Stimulated activated memory B cell treated with anti-CD40 and anti-IgM and Interleukin-4, amounts not matched to agents 10 μg/mL and 1 μg/mL and 100 μg/mL, for 72 hours (primary cell): ENCODE measurements at places on chromosomes 5 and 9.

- ATAC-seq = peak; percentile 58
Observed at GRCh38 chr9:123316053-123316718, 39.8 kb upstream of the CRB2 start.

DNA sequence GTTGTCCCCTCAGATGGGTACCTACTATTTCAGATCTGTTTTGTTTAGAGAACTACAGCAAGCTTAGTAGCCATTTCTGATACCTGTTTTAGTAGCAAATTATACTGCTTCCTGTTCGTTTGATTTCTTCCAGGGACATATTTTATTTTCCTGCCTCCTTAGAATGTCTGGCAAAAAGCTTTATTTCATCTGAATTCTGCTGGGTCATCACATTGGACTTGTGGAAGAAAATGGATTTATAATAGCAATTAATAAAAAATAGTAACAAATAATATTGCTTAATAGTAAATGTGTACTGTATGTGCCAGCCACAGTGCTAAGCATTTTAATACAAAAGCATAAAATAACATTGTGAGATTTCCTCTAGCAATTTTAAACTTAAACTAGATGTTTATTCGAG lies 79.4 kb downstream of the SH3GL2 start:
- ATAC-seq = no peak

DNA sequence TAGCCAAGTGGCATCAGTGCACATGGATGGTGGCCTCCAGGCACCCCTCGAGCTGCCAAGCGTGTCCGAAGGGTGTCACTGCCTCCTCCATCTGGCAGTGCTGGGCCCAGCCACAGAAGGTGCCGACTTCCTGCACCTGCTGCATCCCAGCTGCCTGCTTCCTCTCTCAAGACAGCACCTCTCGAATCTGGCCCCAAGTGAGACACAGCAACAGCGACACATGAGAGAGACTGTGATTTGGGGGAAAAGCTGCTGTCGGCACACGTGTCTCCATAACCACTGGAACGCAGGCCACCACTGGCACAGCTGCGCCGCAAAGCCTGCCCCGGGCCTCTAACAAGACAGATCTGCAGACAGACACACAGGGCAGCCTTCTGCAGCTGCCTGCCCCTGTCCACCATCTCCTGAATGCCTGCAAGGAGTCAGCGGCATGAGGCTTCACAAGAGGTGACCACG lies 8.8 kb downstream of the CLPTM1L start:
- ATAC-seq = peak; percentile 59

DNA sequence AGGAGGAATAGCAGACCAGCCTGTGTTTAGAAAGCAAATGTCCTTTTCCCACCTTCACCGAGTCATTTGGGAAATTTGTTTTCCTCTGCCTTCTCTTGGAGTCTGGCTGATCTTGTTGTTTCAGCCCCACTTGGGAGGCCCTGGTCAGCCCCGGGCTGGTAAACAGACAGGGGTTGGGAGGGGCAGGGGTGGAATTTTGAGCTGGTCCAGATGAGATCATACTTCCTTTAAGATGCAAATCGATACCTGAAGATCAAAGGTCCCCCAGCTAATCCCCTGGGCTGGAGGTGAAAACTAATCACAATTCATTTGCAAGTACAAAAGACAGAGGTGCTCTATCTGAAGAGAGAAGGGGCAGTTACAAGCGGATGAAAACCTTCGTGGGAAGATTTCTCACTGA lies 118.4 kb downstream of the PAPPA start:
- ATAC-seq = no peak

DNA sequence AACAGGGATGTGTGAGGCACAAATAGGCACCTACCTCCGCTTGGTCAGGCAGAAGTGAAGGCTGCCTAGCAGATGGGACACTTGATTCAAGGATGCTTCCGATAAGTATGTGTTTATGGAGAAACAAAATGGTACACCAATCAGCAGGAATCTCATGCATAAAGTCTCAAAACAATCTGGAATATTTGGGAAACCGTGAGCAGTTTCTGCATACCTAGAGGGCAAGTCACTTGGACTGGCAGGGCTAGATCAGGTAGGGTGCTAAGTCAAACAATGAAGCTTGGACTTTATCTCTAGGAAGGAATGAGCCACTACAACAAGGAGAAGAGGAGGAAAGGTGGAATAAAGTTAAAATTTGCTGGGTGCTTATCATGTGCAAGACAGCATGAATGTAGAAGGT lies 5.5 kb downstream of the EPB41L4A start:
- no peak for ATAC-seq

DNA sequence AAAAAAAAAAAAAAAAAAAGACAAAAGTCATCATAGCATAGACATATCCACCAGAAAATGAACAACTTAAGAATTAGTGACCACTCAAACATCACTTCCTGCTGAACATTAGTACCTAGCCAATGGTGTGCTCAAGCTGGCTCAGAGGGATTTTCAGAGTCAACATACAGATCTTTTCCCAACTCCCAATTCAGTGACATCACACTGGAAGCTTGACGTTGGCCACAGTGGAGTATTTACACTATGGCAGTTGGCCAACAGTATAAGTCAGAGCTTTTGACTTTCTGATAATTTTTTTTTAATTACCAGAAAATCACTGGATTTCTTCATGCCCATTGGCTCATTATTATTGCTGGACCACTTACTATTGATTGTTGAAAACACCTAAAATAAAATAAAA lies 383.5 kb downstream of the ARHGEF28 start:
- no peak for ATAC-seq

GRCh38 chr5:75049456-75050351 lies 2.7 kb downstream of the GCNT4 start:
- ATAC-seq = no peak

DNA sequence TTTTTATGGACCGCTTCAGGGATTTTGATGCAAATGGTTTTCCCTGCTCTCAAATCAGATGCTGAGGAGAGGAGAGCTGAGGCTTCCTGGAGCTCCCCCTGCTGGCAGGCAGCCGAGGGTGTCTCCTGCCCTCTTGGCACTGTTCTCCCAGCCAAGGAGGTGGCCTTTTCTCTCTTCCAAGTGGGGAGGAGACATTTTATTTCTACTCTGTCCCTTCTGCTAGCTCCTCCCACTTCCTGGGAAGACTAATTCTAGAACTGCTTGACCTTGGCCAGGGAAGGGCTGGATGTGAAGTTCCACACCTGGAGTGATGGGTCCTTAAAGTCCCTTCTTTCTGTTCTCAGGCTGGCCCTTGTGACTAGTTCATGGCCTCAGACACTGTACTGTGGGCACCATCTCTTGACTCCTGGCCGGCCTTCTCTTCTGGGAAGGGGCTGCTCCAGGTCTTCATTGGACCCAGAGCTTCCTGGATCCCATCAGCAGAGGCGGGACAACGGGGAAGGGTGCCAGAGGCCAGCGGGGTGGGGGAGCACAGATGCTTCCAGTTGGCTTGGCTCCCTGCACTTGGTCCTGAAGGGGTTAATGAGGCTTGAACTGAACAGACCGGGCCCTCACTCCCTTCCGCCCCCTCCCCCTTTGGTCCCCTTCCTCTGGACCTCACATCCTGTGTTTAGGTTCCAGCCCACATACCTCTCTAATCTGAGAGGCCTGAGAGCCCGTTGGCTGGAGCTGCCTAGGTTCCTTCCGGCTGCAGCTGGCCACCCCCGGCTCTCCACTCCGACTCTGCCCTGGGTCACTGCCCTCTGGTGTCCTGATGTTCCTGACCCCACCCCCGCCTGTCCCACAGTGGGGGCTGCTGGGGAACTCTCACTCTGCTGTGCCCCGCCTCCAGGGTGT lies 32.1 kb downstream of the PTPA start:
- no peak for ATAC-seq

DNA sequence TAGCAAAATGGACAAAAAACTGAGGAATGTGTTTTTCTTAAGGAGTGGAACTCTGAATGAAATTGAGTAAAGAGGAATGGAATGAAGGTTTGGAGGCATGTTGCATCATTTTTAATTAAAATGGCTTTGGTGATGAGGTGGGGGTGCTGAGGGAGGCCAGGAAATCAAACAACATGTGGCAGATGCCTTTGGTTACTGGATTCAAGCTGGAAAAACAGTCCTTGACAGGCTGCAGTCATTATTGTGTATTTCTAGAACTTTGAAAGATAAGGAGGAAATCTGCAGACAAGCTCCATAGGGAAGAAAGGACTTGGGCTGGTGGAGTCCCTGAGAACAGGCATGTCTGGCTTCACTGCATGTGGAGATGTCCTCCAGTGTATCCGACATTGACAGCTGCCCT lies 203.5 kb upstream of the HAPLN1 start:
- ATAC-seq = no peak

GRCh38 chr9:98255061-98255577 lies 330 bp downstream of the TBC1D2 start:
- peak; percentile 42 for ATAC-seq

GRCh38 chr5:2917093-2917492 lies 165.6 kb upstream of the IRX2 start:
- ATAC-seq = no peak

DNA sequence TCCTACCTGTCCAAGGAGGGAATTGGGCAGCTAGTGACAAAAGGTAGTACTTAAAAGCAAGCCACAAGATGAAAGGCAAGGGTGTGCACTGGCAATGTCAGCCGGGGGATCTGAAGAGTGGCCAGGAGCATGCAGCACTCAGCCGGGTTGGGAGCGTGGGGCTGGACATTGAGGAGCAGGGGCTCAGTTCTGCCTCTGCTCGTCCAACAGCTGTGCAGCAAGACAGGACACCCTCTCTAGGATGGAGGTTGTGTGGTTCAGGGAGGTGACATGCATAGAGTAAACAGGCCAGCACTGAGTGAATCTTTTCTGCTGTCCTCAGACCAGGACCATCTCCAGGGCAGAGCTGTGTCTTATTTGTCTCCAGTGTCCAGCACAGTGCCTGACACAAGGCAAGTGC lies 235.3 kb downstream of the CRB2 start:
- ATAC-seq = no peak

DNA sequence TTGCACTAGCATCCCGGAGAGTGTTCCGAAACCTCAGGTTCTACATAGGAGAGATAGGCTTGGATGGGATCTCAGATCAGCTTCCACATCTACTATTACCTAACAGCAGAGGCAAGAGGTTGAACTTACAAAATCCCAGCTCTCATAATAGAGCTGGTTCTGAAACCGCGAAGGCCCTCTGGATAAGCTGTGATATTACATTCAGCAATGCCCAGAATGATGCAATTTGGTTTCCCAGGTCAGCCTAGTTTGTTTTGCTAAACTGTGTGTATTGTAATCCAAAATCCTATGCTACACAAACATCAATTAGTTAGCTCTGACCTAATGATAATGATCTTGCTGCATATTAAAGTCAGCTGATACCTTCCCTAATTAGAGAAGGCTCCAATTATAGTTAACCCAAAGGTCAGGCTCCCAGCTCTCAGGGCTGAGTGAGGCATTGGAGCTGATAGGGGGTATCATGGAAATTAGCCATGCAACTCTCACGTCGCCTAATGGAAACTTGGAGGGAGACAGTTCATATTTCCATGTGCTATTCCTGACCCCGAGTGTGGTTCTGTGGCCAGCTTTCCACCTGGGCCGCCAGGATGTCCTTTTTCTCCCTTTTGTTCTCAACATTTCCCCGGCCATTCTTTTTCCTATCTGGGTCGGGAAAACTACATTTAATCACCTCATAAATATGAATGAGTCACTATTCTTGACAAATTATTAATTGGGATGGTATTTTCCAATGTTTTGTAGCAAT lies 278.4 kb upstream of the IRX1 start:
- ATAC-seq = no peak

DNA sequence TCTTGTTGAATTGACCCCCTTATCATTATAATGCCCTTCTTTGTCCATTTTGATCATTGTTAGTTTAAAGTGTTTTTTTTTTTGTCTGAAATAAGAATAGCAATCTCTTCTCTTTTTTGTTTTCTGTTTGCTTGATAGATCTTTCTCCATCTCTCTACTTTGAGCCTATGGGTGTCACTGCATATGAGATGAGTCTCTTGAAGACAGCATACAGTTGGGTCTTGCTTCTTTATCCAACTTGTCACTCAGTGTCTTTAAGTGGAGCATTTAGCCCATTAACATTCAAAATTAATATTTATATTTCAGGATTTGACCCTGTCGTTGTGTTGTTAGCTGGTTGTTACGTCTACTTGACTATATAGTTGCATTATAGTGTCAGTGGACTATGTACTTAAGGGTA lies 135.4 kb downstream of the HMHB1 start:
- no peak for ATAC-seq

GRCh38 chr5:151459680-151460324 lies 12.4 kb downstream of the SLC36A1 start:
- no peak for ATAC-seq

- no peak for ATAC-seq
Observed at GRCh38 chr5:111928511-111928910, 171.5 kb upstream of the NREP start.

DNA sequence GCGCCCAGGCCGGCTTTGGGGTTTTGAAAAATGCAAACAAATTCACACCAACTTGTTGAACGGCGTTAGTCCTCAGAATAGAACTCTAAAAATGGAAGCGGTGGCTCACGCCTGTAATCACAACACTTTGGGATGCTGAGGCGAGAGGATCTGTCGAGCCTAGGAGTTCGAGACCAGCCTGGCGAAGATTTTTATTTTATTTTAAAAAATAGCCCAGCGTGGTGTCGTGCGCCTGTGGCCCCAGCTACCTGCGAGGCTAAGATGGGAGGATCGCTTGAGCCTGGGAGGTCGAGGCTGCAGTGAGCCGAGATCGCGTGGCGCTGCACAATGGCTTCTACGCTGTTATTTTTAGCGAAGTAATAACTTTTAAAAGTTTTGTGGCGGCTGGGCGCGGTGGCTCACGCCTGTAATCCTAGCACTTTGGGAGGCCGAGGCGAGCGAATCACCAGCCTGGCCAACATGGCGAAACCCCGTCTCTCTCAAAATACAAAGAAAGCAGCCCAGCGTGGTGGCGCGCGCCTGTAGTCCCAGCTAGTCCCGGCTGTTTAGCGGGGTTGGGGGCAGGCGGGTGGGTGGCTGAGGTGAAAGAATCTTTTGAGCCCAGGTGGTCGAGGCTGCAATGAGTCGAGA lies 694 bp upstream of the PLIN2 start:
- ATAC-seq = peak; percentile 27

DNA sequence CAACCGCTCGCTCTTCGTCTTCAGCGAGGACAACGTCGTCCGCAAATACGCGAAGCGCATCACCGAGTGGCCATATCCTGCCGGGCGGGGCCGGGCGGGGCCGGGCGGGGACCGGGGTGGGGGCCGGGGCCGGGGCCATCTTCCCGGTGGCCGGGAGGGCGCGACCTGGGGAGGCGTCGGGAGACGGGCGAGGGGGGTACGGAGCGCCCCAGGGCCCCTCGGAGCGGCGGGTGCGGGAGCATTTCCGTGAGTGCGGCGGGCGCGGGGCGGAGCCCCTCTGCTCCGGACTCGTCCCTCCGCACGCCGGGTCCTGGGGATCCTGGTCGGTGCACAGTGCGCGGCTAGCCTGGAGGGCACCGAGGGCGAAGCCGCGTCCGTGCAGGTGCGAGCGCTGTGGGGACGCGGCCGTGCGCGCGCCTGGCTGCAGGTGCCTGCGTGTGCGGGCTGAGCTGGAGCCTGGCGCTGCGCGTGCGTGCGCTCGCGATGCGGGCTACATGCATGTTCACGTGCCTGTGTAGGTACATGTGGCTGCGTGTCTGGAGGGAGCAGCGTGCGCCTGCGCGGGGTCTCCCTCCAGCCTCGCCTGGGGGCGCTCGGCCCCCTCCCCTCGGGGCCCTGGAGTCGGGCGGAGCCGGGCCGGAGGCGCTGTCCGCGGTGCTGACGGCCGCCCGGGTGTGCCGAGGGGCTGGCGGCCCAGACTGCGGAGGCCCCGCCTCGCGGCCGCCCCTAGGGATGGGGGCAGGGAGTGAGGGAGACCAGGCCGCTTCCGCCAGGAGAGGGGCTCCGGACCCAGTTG lies 762 bp downstream of the CACNA1B start:
- peak; percentile 32 for ATAC-seq
